ENCODE measurements at places on chromosomes 12 and 14.

- no peak for DNase-seq
Measured at GRCh38 chr12:25241167-25242020, 9.3 kb downstream of the KRAS start.

GRCh38 chr12:87142342-87142741, 886.2 kb upstream of the MGAT4C start:
- DNase-seq, result no peak

DNA sequence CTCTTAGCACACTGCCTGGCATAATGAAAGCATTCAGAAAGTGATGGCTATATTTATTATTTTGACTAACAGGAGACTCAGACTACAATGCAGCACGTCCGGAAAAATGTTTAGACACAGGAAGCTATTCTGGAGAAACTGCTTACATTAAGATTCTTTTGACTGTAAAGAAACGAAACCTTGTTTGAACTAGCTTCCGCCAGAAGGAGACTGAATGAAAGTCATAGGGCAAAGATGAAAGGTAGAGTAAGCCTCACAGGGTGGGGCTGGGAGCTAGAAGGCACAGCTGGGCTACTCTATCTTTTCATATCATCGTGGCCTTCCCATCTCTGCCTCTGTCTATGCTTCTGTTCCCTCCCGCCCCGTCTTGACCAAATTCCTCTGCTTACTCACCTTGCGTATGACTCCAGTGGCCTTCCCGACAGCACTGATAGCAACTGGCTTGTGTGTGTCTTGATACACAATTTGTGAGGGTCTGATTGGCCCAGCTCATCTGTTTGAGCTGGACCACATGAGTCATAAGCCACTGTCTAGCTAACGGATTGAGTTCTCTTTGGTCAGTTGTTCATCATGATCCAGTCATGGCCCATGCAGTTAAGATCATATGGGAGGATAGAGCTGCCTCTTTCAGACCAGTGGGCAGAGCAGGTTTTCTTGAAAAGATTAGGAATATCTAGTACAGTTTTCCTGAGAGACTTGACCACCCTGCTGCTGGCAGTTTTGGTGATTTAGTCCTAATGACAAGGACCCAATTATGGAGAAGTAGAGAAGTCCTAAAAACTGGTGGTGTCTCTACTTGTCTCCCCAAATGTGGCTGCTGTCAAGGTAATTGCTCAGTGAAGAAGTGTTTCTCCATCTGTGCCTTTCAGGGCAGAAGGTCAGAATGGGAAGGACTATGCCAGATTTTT, 151.5 kb upstream of the SLC38A2 start:
- DNase-seq, result peak; percentile 32

- no peak for DNase-seq
Measured at GRCh38 chr14:27040552-27040951, 442.7 kb upstream of the NOVA1 start.

- no peak for DNase-seq
Measured at GRCh38 chr12:127480775-127481314, 786.1 kb upstream of the TMEM132C start.

Measured in stimulated activated CD4-positive, alpha-beta T cell treated with anti-CD3 and anti-CD28 coated beads, Interleukin-12 subunit alpha, Interleukin-12 subunit beta, amount 100 ng/mL, for 48 hours (primary cell).